Mucosa of descending colon (tissue), 3 donors: ENCODE measurements at places on chromosomes 16 and 17.

GRCh38 chr17:17666111-17666714 lies 15.0 kb upstream of the RAI1 start:
- peak; percentile 56 for DNase-seq

DNA sequence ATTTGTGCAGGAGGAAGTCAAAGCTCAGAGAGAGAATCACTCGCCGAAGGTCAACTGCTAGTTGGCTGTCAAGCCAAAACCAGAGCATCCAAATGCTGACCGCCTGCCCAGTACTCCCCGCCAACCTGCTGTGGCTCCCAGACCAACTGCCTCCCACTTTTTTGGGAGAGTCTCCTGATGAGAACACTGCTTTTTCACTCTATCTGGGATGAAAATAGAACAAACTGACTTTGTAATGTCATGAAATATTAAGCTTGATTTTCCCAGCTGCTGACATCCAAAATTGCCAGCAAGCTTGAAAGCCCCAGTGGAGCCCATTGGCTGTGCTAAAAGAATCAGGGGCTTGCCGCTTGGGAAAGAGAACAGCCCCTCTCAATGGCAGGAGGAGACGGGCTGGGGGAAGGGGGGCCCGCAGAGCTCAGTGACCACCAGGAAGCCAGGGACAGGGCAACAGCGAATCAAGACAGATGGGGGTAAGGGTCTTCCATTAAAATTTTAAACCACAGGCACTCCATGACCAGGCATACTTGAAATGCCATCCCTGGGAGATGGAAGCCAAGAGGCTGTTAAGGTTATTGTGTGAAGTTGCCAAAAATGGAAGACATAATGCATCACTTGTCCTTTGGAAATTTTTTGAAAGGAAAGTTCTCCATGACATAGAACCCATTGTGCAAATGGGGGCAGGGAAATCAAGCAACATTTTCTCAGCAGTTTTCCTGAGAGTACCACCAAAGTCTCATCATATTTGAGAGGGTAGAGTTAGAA lies 125.7 kb upstream of the CDH5 start:
- DNase-seq = no peak

GRCh38 chr17:43931062-43931571 lies 11.2 kb downstream of the PPY start:
- DNase-seq = peak; percentile 88

- DNase-seq = no peak
These were observed 14.7 kb upstream of the ZCCHC14 start for GRCh38 chr16:87507351-87508069.

GRCh38 chr16:50281391-50282009 lies 15.1 kb downstream of the ADCY7 start:
- no peak for DNase-seq
